ENCODE measurements at places on chromosomes 2 and 18. TPM values are rescaled to one million over a fixed set of nuclear protein-coding genes. Genes with fewer than 3 reads are reported as not detected.

GRCh38 chr2:40230186-40230585 is 221.7 kb downstream of the SLC8A1 start:
- no peak overlapping the region for H3K4me3 ChIP-seq
- no peaks in the 10 kb centered on the region for H3K36me3 ChIP-seq
- no peaks in the 10 kb centered on the region for H3K4me1 ChIP-seq

- H3K36me3 ChIP-seq: peaks cover 8% of the 10 kb centered on the region
- H3K27me3 ChIP-seq: no peaks in the 10 kb centered on the region
- no peak for DNase-seq
Measured at GRCh38 chr2:7816944-7817343, 864.9 kb upstream of the ID2 start.

GRCh38 chr2:152221839-152222238 is 46.3 kb upstream of the STAM2 start:
- no peaks in the 10 kb centered on the region for H3K36me3 ChIP-seq
- peaks cover 15% of the 10 kb centered on the region for H3K27me3 ChIP-seq
- H3K4me3 ChIP-seq: no peak overlapping the region
- H3K27ac ChIP-seq: no peak overlapping the region
- H3K4me1 ChIP-seq: no peaks in the 10 kb centered on the region
- DNase-seq: no peak

IL1R2 gene
- total RNA-seq: not detected

DNA sequence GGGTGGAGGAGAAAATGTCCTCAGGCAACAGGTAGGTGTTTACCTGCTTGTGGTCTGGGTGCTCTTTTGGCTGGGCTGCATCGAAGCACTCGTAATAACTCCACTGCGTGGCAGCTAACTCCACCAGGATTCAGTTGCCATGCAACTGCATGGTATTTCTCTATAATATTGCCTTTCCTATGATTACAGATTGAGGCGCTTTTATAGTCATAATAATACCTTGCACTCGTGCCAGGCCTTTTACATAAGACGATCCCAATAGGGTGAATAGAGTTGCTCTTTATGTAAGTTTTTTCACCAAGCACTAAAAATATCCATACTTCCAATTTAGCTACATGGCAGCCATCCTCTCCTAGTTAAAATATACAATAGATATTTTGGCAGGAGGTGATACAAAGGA is 19.7 kb upstream of the NYAP2 start:
- H3K4me1 ChIP-seq: no peaks in the 10 kb centered on the region
- no peak overlapping the region for H3K27ac ChIP-seq
- no peak overlapping the region for H3K4me3 ChIP-seq
- no peak for DNase-seq

- H3K27me3 ChIP-seq: no peaks in the 10 kb centered on the region
- DNase-seq: no peak
- H3K36me3 ChIP-seq: no peaks in the 10 kb centered on the region
Measured at GRCh38 chr2:133345638-133346037, 222.6 kb downstream of the NCKAP5 start.

CAPN14 gene
- total RNA-seq: 0.28 TPM

DNA sequence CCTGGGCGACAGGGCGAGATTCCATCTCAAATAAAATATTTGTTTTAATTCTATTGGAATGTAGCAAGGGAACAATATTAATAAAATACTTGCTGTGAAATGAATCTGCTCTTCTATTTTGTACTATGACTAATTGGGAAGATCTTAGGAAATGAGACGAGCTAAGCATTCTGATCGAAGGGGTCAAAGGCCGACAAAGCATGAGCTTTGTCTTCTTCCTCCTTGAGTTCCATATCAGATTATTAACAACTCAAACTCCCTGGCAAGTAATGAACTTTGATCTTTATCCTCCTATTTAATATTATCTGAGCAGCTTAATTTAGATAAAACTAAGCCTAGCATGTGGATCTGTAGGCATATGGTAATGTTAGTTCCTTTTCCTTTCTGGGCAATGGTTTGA is 15.5 kb downstream of the GEMIN6 start:
- no peak for DNase-seq
- peaks cover 2% of the 10 kb centered on the region for H3K36me3 ChIP-seq
- no peaks in the 10 kb centered on the region for H3K4me1 ChIP-seq
- no peaks in the 10 kb centered on the region for H3K27me3 ChIP-seq

- peaks cover 42% of the 10 kb centered on the region for H3K4me1 ChIP-seq
- H3K27ac ChIP-seq: no peak overlapping the region
- peaks cover 50% of the 10 kb centered on the region for H3K36me3 ChIP-seq
- H3K4me3 ChIP-seq: no peak overlapping the region
- no peaks in the 10 kb centered on the region for H3K27me3 ChIP-seq
Measured at GRCh38 chr2:6960659-6961058, 43.4 kb downstream of the RNF144A start.

DNA sequence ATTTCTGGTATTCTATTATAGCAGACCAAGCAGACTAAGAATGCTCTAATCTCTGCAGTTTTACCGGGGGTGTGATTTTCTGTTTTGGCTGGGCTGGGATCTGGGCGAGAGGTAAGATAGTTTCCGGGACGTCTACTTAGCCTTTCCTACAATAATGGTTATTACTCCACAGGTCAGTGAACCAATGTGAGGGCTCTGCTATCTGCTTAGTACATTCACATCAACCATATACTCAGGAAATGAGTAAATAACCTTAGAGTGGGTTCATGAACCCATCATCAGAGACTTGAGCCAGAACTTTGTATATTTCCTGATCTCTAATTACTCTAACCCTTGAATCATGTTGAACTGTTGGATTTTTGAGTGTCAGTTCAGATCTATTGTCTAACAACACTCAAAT is 90.1 kb upstream of the NOL4 start:
- DNase-seq: no peak
- H3K36me3 ChIP-seq: no peaks in the 10 kb centered on the region
- no peak overlapping the region for H3K27ac ChIP-seq
- no peak overlapping the region for H3K4me3 ChIP-seq

- peak; percentile 87 for DNase-seq
- H3K27ac ChIP-seq: peak within 1 kb of the TSS; percentile 93
- H3K4me3 ChIP-seq: peak within 1 kb of the TSS; percentile 87
- H3K4me1 ChIP-seq: peaks cover 64% of the 10 kb centered on the region
Measured at GRCh38 chr2:233353769-233354499, at the start of gene DGKD. Gene DGKD, plus strand, starts transcription at chr2:233354494. Its CDS starts 25 bp downstream, at chr2:233354519.

CRYBA2 gene
- total RNA-seq: not detected

GRCh38 chr2:121263996-121264715 is 20.8 kb downstream of the TFCP2L1 start:
- H3K27me3 ChIP-seq: peaks cover 2% of the 10 kb centered on the region
- no peak for DNase-seq
- no peaks in the 10 kb centered on the region for H3K4me1 ChIP-seq
- H3K4me3 ChIP-seq: no peak overlapping the region
- H3K27ac ChIP-seq: no peak overlapping the region

SLC4A3 gene
- not detected for total RNA-seq

DNA sequence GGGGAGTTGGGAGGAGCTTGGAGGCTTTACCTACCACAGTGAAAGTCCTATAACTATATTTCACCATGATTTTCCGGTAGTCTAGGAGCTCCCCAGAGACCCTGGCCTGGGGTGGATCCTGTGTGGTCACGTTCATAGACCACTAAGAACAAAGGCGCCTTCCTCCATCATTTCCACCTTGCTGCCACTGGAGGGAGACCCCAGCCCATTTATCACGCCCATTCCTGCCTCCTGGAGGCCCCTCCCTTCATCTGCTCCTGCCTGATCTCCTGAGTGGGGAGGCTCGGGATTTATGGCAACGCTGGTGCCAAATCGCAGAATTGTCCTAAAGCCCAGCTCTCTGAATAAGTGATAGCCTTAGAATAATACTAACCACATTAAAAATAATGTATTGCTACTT is 507.6 kb upstream of the SPHKAP start:
- H3K27me3 ChIP-seq: no peaks in the 10 kb centered on the region
- no peak for DNase-seq
- H3K4me3 ChIP-seq: no peak overlapping the region
- H3K4me1 ChIP-seq: no peaks in the 10 kb centered on the region

- H3K4me1 ChIP-seq: peaks cover 43% of the 10 kb centered on the region
- peak overlapping the region; percentile 54 for H3K27ac ChIP-seq
- no peaks in the 10 kb centered on the region for H3K27me3 ChIP-seq
- no peak for DNase-seq
- H3K36me3 ChIP-seq: peaks cover 57% of the 10 kb centered on the region
Measured at GRCh38 chr2:105828558-105828957, 83.8 kb downstream of the NCK2 start.

VWC2L gene
- total RNA-seq: not detected
